ENCODE measurements at places on chromosomes 6 and 20.

DNA sequence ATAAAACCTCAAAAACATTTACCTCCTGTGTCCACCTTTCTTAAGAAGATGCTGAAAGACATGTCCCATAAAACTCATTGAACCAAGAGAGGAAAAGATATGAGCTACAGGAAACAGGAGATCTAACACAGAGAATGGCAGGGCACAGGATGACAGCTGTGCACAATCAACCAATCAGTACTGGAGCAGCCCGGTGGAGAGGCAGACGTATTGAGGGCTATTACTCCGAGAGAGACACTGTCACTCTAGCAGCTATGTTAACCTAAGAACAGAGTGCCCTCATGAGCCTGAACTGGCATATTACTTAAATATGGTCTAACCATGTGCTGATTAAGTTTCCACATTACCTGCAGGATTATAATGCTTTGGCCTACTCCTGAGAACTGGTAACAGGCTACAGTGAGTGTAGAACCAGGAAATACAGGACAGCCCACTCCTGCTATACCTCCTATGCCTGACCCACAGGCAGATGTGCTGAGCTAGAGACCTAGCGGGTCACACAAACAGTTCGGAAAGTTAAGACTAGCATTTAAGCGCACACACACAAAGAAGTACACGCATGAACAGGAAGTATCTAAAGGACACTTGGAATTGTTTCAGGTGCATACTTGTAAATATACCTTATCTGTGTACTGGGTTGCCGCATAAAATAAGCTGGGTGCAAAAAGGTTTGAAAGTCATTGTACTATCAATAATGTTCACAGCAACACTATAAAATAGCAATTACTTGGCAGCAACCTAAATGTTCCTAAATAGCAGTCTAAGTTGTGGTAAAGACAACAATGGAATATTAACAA lies 199.3 kb upstream of the SHLD1 start:
- DNase-seq = no peak

- no peak for DNase-seq
Measured at GRCh38 chr6:35084041-35084491, 57.1 kb downstream of the TCP11 start.

DNA sequence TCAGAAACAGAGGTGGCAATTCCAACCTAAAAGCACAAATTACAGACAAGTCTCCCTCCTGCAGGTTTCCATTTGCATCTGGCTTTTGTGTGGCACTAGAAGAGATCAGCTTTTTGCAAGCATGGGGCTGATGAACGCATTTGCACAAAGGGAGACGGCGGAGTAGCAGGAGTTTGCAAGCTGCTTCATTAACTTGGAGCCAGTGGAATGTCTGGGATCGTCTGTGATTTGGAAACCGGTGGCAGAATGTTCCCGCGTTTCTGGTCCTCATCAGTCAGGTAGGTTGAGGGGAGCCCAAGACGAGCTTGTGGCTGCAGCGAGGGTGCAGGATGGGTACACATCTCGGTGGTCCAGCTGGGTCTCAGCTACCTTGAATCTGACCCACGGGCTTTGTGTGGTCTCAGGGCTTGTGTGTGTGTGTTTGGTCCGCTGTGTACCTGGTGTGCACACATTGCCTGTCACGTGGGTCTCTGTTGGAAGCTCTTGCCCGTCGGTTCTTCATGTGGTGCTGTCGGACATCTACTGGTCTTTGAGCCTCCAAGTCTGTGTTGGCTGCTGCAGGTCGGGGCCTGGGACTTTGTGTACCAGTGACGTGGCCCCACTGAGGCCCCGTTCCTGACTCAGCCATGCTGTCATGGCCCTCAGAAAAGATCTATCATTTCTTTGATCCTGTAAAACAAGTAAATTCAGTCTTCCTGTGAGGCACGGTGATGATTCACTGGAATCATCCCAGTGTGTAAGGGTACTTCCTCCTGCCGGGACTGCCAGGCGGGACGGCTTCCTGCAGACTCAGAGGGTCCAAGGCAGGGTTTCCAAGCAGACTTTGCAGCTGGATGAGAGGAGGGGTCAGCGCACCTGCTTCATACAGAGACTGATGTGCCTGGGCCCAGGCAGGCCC lies 12.4 kb upstream of the MYT1 start:
- DNase-seq = no peak

DNA sequence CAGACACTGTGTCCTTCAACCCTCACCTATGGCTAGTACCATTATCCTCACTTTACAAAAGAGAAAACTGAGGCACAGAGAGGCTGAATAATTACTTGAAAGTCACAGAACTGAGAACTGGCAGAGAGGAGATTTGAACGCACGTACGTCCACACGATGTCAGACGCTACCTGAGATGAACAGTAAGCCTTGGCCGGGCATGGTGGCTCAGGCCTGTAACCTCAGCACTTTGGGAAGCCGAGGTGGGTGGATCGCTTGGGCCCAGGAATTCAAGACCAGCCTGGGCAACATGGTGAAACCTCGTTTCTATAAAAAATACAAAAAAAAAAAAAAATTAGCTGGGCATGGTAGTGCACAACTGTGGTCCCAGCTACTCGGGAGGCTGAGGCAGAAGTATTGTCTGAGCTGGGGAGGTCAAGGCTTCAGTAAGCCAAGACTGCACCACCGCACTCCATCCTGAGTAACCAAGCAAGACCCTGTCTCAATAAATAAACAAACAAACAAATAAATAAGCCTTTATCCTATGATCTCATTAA lies 20.5 kb downstream of the GMDS start:
- no peak for DNase-seq

- DNase-seq = no peak
Measured at GRCh38 chr6:43465948-43466347, 10.6 kb upstream of the DLK2 start.

GRCh38 chr6:22091424-22091948 lies 205.3 kb downstream of the PRL start:
- no peak for DNase-seq

DNA sequence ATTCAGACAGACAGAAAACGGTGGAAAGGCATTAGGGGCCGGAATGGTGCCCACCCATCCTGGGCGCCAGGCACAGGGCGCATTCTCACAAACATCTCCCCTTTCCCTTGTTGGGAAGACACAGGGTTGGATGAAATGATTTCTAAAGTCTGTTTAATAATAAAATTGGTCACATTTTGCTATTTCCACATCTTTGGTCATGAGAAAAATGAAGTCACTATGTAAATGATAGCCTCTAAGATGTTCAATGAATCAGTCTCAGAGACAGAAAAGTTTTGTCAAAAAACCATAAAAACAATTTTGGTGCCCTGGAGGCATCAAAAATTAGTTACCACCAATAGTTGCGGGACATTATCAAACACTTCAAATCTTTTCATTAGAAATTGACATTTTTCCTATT lies 40.7 kb downstream of the PRR18 start:
- no peak for DNase-seq

- DNase-seq = no peak
Measured at GRCh38 chr6:138689849-138690248, 83.7 kb upstream of the CCDC28A start.

GRCh38 chr20:2331901-2332565 lies 36.2 kb downstream of the TGM3 start:
- no peak for DNase-seq

Measured in DMS 273 treated with DMSO at 0.1 percent for 48 hours (cell line).